ENCODE measurements at places on chromosomes 7 and 10.

DNA sequence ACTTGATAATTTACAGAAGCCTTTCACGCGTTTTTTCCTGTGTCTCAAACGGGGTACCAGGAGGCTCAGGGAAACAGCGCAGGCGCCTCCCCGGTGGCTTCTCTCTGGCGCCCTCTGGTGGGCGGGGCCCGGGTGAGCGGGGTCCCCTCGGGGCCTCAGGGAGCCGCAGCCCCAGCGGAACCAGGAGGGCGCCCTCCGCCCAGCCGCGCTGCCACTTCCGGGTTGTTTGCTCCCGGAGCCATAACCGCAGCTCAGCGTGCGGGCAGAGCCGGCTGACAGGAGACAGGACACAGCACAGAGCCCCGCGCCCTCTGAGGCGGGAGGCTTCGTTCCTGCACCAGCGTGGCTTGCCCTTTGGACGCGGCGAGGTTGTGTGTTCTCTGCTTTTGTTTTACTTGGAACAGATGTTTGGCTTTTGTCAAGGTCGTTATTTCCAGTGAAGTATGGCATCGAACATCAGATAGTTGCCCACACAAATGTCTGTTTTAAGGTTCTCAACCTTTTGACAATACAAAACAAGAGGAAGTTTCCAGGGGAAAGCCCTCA is 6.9 kb upstream of the CYP2E1 start:
- DNase-seq = peak; percentile 77

GRCh38 chr7:121330053-121330833 is 1.4 kb downstream of the WNT16 start:
- no peak for DNase-seq

DNA sequence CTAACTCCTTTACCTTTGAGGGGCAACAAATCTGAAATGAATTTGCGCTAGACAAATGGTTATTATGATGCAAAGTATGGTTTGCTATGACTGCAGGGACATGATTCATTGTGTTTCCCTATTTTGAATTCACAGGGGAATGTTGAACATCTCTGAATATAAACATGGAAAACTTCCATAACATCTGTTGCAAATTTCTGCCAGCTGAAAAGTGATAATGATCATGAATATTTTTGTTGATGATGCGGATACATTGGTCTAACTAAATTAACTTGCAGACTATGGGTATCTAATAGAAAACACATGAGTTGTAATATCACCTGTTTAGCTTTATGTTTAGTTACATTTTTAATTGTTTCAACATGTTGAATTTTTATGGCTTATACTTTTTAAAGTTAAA is 1325.5 kb downstream of the REEP3 start:
- no peak for DNase-seq

- no peak for DNase-seq
These were observed 99.1 kb downstream of the SND1 start for GRCh38 chr7:127751062-127751461.

DNA sequence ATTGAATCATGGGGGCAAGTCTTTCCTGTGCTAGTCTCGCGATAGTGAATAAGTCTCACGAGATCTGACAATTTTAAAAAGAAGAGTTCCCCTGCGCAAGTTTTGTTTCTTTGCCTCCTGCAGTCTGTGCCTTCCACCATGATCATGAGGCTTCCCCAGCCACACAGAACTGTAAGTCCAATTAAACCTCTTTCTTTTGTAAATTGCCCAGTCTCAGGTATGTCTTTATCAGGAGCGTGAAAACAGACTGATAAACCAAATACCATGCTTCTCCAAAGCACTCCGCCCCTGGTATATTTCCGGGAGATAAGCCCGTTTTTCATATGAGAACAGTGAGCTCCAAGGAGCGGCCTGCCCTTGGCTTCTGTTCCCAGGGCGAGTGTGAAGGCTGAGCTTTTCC is 118.9 kb downstream of the EVX1 start:
- DNase-seq = no peak

- DNase-seq = no peak
These were observed 56.2 kb upstream of the ETV1 start for GRCh38 chr7:14045651-14046050.

- DNase-seq = no peak
These were observed 225.5 kb upstream of the TCF7L2 start for GRCh38 chr10:112724404-112724991.

DNA sequence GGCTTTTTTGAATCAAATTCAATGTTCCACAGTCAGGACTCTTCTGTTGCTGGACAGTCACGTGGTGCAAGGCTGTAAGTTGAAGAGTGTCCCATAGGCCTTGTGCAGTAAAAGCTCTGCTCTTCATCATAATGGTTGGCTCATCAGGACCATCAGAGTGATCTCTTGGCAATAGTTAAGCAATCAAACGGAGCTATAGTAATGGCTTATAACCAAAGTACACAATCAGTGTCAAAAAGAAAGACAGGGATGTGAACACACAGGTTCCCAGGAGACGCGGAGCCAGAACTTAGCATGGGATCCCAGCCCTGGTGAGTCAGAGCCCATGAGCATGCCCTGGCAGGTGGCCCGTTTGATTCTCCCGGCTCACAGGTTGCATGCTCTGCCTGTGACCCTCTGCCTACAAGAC is 10.8 kb upstream of the GPNMB start:
- no peak for DNase-seq

- no peak for DNase-seq
These were observed 65.4 kb downstream of the MYO3A start for GRCh38 chr10:25999295-25999981.

DNA sequence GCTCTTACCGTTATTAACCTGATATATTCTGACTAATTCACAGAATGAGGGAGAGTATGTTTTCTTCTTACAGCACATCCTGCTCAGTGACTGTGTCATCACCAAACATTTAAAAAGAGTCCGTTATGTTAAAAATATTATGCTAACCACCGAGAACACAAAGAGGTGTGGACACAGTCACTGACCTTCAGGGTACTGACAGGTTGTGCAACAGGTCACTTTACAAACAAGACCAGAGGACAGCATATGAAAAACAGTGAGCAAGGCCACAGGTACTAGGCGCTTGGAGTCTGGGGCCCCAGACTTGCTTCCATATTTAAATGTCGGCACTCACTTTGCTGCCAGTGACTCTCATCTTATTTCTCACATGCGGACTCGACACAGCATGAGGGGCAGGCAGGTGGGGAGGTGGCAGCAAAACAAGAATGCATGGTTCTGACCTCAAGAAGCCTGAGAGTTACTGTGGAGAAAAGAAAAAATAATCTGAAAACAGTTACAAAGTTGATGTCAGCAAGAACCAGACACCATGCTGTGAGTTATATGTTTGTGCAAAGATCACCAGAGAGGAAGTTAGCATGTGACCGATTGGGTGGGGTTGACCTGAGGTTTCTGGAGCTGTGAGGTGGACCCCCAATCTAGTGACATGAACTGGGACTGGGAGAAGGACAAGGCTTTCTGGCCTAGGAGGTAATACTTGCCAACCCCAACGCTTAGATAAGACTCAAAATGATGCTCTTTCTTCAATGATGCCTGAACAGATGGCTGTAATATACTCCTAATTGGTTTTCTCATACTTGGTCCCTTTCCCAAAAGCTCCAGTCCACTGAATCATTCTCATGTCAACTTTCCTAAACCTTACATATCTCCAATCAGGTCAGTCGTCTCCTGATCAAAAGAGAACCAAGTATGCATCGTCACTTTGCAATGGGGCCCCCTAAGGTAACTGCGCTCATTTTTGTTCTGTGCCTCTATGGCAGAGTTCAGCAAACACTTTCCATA is 102.4 kb downstream of the HIPK2 start:
- no peak for DNase-seq

DNA sequence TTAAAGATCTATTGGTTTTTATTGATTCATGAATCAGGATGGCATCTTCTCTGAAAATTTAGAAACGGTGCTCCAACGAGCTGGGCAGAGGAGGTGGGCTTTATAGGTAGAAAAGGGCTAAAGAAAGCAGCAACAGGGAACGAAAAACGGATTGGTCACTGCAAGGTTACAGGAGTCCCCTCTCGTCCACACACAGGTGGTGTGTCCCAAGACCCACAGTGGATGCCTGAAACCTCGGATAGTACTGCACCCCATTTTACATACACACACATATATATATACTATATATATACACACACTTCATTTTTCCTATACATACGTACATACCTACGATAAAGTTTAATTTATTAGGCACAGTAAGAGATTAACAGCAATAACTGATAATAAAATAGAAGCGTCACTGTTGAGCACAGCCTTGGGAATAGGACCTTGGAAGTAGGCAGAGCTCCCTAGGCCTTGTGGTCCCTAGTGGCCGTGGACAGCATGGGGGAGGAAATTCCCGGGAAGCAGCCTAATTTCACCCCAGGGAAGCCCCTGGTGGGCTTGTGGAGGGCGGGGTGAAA is 737 bp upstream of the NUB1 start:
- no peak for DNase-seq

GRCh38 chr10:63677001-63677400 is 155.8 kb downstream of the REEP3 start:
- no peak for DNase-seq

- DNase-seq = no peak
These were observed 47.1 kb upstream of the ZNRF2 start for GRCh38 chr7:30237271-30237695.

DNA sequence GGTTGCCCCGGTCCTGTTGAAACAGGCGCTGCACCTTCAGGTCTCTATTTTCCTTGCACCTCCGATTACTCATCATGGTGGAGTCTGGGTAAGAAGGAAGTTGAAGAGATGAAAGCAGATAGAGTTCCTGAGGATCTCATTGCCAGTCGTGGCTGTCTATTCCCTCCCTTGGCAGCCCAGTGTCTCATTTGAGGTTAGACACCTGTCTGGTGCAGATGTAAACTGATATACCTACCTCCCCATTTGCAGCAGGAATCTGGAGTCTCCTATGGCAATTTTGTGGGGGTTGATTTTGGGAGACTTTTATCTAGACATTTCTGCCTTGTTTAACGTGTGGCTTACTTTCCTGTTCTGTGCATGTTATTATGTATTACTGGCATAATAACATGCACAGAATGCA is 212.1 kb downstream of the BICC1 start:
- no peak for DNase-seq

DNA sequence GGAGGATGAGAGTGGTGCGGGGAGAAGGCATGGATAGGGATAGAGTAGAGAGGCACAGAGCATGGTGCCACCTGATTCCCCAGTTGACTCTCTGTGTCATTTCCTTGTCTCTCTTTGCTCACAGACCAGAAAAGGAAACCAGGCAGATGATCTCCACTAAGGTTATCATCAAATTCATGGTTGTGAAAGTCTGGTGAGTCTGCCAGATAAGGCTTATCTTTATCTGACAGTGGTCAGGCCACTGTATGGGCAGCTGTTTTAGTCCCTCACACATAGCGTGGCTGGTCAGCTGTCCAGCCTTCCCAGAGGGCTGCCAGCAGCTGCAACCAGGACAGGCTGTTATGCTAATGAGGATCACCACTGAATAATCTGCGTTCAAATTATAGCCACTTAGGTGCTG is 99.0 kb downstream of the ADRA2A start:
- DNase-seq = no peak

DNA sequence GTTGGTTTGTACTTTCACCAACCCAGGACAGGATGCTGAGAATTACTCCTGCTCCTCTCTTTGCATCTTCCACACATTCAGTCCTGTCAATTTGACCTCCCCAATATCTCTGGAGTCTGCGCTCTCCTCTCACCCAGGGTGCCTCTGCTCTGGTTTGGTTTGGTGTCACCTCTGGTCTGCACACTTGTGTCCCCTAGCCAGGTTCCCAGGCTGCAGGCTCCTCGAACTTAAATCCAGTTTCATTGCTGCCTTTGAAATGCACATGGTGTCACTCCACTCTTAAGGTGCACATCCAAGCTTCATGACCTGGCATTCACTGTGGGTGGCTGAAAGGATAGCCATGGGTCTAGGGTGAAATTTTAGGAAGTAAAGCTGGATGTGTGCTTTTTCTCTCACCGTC is 271.6 kb downstream of the RPS24 start:
- DNase-seq = no peak

- DNase-seq = no peak
These were observed 678.4 kb downstream of the PHTF2 start for GRCh38 chr7:78476851-78477405.

- no peak for DNase-seq
These were observed at the start of gene ZP3 for GRCh38 chr7:76424413-76425111. Gene ZP3, plus strand, starts transcription at chr7:76424950. Its CDS starts 15 bp downstream, at chr7:76424965.

- no peak for DNase-seq
These were observed 1349.1 kb downstream of the XPNPEP1 start for GRCh38 chr10:108574233-108574632.

- DNase-seq = no peak
These were observed 79.1 kb upstream of the NEUROD6 start for GRCh38 chr7:31419505-31420055.

DNA sequence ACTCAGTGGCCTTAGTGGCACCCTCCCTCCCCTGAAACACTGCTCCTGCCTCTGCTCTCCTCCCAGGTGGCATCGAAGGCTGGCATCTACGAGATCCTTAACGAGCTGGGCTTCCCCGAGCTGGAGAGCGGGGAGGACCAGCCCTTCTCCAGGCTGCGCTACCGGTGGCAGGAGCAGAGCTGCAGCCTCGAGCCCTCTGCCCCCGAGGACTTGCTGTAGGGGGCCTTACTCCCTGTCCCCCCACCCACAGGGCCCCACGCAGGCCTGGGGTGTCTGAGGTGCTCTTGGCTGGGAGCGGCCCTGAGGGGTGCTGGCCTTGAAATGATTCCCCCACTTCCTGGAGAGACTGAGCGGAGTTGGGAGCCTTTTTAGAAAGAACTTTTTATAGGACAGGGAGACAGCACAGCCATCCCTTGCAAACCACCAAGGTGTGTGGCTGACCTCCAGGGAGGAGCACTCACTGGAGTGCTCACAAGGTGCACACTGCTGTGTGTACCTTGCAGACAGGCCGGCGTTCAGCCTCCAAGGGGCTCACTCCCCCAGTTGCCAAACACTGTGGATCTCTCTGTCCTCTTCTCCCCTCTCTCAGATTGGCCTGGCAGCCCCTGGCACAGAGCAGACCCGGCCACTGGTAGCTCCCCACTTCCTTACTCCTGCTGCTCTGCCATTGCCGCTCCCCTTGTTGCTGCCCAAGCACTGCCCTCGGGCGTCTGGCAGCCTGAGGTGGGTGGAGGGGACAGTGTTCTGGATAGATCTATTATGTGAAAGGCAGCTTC is 35.8 kb downstream of the PRF1 start:
- DNase-seq = no peak

- peak; percentile 4 for DNase-seq
These were observed 65.7 kb downstream of the VWA2 start for GRCh38 chr10:114304571-114305421.

DNA sequence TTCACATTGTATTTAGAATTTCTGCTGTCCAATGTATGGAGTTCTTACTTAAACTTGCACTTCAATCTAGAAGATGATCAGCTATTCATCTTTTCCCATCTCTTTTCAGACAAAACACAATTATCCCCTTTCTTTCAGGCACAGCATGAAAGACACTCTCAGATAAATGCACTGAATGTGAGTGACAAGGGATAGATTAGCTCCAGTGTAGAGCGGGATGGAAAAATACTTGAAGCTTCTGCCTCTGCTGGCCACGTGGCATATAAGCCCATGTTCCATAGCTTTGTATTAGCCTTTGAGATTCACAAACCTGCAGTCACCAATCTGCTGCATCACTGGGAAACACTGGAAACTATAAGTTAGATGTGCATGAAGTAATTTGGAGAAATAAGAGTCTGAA is 162.2 kb upstream of the FAM3C start:
- no peak for DNase-seq

GRCh38 chr10:114933588-114933987 is 4.4 kb upstream of the TRUB1 start:
- no peak for DNase-seq
